Stimulated activated CD8-positive, alpha-beta memory T cell treated with anti-CD3 and anti-CD28 coated beads, Interleukin-4, amount 100 ng/mL, for 4 hours (primary cell): ENCODE measurements at places on chromosomes 12 and 14.

DNA sequence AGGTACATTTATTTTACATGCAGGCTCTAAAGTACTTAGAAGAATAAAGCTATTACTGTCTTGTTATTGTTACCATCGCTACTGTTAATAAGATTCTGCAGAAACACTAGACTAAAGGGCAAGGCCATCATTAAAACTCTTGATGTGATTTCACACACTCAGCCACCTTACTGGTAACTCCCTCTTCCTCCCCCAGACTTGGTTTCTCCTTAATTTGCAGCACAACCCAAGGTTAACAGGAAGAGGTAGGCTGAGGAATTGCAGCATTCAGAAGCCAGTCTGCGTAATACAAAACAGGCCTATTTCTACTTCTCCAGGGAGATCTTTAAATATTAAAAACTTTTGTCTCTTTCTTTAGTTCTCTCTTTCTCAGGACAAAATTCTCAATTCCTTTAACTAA lies 210.3 kb downstream of the BTG1 start:
- no peak for DNase-seq

GRCh38 chr12:54967461-54967860 lies 17.1 kb downstream of the TESPA1 start:
- DNase-seq: no peak

- DNase-seq: no peak
These were observed 535.4 kb downstream of the PRKD1 start for GRCh38 chr14:29392287-29392686.

DNA sequence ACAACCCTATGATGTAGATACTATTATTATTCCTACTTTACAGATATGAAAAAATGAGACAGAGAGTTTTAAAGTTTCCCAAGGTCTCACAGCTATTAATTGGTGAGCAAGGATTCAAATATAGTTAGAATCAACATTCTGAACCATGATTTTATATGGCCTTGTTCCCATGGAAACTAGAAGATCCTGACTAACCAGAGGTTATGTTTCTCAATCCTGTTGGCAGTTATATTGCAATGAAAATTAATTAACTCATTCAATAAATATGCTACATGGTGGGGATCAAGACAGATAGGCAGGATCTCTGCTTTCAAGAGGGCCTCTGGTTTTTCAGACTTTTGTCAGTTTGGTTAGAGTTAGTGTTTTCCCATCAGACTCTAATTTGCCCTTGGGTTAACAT lies 9.3 kb upstream of the FUT8 start:
- DNase-seq: no peak
